ENCODE measurements at places on chromosomes 5 and 9.
A peak's percentile ranks its signal among the peaks of the same experiment; 100 is the strongest.

DNA sequence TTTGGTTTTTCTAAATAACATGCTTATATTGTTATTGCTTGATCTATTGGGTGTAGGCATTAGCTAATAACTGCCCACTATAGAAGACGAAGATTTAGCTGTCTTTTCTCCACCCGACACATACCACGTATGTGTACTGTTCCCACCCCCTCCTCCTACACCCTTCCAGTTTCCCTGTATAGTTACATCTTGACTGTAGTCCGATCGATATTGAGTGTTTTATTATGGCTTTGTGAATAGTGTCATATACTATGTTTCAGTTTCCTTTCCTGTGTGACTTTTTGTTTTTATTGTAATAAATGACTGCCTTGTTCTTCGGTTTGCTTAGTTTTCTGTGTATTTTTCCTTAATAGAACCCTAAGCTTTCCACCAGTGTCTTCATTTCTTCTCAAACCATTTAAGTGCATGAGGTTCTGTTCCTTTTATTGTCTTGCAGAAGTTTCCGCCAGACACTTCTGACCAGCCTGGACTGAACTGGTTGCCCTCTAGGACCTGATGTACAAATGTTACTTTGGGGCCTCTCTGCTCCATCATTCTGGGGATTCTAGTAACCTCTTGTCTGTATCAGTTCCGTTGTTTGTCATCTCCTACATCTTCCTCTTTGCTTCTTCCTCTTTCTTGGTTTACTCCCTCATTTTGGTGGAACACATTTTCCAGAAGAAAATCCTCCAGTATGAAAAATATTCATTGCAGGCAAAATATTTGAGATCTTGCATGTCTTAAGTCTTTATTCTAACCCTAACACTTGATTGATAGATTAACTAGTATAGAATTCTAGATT, 61.8 kb downstream of the PRKACG start:
- peak; percentile 70 for DNase-seq

- DNase-seq: no peak
Observed at GRCh38 chr5:27465140-27465539, 426.8 kb upstream of the CDH9 start.

GRCh38 chr5:44770780-44771717, 37.7 kb upstream of the MRPS30 start:
- no peak for DNase-seq

DNA sequence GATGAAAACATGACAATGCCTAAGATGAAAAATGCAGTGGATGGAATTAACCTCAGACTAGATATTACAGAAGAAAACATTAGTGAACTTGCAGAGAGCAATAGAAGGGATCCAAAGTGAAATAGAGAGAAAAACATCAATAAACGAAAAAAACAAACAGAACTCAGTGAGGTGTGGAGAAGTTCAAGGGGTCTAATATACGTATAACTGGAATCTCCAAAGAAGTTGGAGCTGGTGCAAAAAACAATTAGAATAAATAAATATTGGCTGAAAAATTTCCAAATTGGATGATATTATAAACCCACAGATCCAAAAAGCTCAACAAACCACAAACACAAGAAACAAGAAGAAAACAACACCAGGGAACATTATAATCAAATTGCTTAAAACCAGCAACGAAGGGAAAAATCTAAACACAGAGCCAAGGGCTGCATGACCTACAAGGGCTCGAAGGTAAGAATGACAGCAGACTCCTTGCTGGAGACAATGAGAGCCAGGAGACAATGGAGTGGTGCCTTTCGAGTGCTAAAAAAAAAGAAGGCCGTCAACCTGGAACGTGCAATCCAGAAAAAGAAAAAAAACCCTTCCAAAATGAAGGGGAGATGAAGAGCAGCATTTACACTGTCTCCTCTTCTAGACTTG, 11.8 kb downstream of the FAM163B start:
- DNase-seq: no peak

GRCh38 chr9:4110562-4110961, 189.3 kb downstream of the GLIS3 start:
- DNase-seq: no peak

DNA sequence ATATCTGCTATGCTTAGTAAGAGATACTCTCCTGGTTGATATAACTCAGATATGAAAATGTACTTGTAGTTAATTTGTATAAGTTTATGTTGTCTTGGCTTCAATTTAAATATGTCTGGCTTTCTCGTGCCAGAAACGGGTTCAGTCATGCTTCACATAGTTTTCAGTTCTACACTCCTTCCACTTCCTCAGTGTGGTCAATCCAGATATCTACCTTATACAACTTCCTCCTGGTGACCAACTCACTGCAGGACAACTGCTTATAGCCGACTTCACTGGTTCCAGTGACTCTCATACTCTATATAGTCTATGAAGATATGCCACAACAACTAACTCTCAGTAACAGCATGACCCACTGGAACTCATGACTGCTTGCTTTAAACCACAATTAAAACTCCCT, 690.4 kb downstream of the SLCO4C1 start:
- DNase-seq: no peak

DNA sequence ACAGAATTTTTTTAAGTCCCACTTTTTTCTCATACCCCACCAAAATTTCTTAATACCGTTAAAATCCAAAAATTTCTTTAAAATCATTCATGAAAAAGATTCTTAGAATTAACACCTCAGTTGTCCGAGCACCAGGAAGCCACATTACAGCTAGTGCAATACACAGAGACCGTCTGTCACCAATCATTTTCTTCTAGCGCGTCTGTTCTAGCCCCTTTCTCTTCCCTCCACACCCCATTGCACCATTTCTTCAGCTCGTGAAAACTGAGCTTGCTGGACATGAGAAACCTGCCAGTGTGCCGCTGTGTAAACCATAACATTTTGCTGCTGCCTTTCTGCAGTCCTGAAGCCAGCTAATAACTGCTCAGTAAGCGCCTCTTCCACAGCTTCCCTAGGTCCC, 5.0 kb downstream of the SFXN1 start:
- no peak for DNase-seq

GRCh38 chr5:176536132-176536901, 885 bp downstream of the RNF44 start:
- peak; percentile 82 for DNase-seq

DNA sequence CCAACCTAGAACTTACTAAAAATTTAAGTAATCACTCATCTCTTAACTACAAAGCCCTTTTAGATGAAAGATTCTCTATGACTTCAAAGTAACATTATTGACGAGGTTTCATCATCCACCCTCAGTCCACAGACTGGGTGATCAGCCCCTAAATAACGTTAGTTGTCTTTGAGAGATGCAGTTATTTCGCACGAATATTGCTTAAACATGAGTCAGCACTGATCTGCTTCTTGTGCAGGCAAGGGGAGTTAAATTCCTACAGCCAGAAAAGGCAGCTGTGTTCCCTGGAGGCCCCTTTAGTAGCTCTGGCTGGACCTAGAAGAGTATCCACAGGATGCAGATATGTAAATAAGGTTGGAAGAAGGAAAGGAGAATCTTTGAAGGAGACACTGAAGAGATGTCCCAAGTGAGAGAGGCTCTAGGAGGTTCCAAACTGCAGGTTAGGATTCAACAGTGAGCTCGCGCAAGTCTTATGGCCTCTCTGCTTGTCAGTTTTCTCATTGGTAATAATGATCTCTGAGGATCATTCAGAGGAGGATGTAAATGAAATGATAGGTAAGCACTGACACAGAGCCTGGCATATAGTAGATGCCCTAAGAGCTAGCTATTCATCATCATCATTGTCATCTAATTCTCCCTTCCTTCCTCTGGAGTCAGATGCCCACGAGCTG, 122.2 kb upstream of the MAN2A1 start:
- no peak for DNase-seq

GRCh38 chr9:110109333-110110092, 98.4 kb downstream of the C9orf152 start:
- DNase-seq: no peak

DNA sequence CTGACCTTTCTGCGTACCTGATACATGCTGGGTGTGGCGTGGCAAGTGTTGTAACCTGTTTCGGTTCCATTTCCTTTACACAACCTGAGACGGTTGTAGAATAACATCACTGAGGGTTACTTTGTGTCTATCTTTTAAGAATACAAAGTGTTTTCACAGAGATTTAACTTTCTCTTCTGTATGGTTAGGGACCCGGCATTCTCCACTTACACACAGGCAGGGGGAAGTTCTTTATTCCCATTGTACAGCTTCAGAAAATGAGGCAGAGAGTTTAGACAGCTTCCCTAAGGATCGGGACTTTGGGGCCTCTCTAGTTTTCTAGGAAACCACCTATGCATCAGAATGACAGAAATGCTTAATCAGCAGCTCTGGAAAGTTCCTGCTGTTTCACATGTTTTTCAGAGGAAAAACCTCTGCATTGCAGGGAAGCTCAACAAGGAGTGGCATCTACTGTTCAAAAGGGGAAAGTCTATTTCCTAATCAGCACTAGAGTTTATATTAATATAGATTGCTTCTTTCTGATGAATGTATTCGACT, 41.3 kb downstream of the CAST start:
- DNase-seq: peak; percentile 36

DNA sequence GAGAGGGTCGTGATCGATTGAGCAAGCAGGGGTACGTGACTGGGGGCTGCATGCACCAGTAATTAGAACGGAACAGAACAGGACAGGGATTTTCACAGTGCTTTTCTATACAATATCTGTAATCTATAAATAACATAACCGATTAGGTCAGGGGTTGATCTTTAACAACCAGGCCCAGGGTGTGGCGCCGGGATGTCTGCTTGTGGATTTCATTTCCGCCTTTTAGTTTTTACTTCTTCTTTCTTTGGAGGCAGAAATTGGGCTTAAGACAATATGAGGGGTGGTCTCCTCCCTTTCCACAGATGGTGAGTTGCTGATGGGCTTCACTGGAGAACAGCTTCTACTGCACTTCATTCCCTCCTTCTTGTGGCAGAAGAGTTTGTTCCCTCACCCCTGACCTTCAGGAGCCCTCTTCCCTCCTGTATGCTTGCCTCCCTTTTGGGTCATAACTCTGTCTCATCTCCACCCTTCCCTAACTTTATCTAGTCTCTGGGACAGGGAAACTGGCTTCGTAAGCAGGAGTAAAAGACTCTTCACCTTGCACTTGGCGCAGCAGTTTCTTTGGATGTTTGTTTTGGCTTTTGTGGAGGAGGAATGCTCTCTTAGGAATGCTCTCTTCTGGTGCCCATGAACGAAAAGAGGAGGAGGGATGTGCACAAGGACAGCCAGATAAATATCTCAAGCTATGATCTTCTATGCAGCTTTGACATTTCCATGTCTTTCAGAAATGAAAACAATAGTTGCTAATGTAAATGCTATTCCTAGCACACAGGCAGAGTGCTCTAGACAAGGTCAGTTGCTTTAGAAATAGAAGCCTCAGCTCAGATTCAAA, 139.8 kb upstream of the RPS23 start:
- DNase-seq: no peak

DNA sequence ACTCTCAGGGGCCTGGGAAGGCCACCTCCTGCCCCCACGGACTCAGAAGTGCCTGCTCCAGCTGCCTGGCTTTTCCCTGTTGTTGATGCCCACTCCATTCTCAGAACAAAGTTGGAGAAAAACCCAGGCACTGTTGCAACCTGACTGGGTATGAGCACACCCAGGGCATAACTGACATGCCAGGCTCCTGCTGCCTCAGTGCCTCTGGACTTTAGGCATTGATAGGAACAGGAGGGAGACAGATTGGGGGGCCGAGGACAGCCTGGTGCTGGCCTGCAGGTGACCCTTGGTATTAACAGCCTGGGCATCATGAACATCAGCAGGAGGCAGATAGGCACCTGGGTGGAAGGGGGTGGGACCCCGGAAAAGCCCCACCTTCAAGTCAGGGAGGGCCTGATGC, 685.9 kb upstream of the CDH10 start:
- DNase-seq: no peak

DNA sequence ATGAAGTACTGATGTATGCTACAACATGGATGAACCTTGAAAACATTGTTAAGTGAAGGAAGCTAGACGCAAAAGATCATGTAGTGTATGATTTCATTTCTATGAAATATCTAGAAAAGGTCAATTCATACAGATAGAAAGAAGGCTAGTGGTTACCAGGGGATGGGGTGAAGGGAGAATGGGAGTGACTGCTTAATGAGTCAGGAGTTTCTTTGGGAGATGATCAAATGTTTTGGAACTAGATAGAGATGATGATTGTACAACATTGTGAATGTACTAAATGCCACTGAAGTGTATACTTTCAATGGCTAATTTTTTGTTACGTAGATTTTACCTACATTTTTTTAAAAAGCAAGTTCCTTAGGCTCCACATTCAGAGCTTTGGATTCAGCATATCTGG, 14.9 kb upstream of the DELE1 start:
- no peak for DNase-seq

DNA sequence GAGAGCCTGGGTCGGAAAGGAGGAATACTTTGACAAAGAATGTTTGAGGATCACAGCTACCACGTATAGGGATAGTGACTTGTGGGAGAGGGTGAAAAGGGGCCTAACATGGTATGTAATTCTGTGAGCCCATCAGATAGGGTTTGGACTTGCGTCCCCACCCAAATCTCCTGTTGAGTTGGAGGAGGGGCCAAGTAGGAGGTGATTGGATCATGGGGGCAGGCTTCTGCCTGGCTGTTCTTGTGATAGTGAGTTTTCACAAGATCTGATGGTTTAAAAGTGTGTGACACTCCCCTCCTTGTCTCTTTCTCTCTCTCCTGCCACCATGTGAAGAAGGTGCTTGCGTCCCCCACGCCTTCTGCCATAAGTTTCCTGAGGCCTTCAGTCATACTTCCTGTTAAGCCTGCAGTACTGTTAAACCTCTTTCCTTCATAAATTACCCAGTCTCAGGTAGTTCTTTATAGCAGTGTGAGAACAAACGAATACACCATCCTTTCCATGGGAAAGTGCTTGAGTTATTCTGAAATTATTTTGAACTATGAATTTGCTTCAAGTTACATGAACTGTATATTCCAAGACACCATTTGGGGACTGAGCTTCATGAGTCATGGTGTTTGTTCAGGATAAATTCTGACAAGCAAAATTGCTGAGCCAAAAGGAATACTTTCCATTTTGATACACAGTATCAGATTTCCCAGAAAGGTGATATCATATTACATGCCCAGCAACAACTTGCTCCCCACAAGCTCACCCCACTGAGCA, 68.8 kb upstream of the SSBP2 start:
- no peak for DNase-seq

DNA sequence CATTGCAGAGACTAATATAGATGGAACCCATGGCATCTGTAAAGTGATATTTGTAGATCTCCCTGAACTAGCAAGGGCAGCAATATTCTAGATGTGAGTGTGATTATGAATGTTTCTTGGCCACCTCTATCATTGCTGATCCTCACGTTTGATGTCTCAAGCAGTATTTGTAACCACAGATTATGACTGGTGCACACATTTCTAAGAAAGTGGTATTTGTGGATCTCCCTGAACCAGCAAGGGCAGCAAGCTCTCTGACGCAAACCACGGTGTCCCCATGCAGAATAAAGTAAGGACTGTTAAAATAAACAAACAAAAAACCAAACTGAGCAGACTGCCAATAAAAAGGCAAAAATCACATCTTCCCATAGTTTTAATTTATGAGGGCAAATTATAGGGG, 301.3 kb downstream of the CSNK1G3 start:
- no peak for DNase-seq

GRCh38 chr9:27818348-27818747, 245.1 kb upstream of the C9orf72 start:
- DNase-seq: no peak

GRCh38 chr9:136257381-136258298, 12.0 kb upstream of the QSOX2 start:
- no peak for DNase-seq
